ENCODE measurements at places on chromosomes 16 and 17.

DNA sequence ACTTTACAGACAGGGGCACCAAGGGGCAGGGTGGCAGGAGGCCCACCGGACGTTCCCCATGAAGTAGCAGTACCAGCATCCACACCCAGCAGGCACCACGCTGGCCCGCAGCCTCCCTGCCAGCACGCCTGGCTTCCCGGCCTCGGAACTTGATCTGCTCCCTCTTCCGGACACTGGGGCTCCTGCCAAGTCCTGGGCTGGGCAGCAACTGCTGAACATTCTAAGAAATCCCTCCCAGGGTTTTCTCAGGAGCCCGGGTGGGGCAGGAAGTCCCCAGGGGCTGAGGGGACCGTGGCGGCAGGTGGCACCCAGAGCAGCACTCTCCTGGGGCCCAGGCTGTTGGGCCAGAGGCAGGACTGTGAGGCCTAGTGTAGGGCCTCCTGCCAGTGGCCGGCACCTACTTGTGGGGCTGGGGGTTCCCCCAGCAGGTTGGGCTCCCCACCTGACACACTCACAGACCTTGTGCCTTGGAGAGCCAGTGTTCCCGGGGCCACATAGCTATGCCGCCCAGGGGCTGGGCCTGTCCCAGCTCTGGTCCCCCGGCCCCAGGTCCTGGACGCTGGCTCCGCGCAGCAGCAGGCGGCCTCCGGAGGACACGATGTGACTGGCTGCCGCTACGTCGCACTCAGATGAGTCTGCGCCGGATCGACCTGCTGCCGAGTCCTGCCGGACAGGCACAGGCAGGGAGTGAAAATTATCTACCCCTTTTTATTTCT lies 86.2 kb upstream of the CBX4 start:
- no peak for DNase-seq

- no peak for DNase-seq
Measured at GRCh38 chr17:436571-436970, 84.0 kb upstream of the RPH3AL start.

DNA sequence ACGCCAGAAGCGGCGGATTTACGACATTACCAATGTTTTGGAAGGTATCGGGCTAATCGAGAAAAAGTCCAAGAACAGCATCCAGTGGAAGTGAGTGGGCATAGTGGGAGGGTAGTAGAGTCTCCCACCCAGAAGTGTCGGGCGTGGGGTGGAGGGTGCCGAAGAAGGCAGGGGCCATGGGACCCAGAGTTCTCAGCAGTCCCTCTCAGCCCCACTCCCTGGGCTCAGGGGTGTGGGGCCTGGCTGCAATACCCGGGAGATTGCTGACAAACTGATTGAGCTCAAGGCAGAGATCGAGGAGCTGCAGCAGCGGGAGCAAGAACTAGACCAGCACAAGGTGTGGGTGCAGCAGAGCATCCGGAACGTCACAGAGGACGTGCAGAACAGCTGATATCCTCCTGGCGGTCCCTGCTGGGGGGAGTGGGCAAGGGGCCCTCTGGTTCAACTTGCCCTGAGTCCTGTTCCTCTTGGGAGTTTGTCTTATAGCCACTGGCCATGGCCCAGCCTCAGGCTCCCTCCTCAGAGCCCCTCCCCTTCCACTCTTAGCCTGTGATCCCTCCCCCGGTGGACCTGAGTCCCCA lies 916 bp downstream of the E2F4 start:
- no peak for DNase-seq

- no peak for DNase-seq
Measured at GRCh38 chr16:57686577-57686976, 8.0 kb upstream of the DRC7 start.

DNA sequence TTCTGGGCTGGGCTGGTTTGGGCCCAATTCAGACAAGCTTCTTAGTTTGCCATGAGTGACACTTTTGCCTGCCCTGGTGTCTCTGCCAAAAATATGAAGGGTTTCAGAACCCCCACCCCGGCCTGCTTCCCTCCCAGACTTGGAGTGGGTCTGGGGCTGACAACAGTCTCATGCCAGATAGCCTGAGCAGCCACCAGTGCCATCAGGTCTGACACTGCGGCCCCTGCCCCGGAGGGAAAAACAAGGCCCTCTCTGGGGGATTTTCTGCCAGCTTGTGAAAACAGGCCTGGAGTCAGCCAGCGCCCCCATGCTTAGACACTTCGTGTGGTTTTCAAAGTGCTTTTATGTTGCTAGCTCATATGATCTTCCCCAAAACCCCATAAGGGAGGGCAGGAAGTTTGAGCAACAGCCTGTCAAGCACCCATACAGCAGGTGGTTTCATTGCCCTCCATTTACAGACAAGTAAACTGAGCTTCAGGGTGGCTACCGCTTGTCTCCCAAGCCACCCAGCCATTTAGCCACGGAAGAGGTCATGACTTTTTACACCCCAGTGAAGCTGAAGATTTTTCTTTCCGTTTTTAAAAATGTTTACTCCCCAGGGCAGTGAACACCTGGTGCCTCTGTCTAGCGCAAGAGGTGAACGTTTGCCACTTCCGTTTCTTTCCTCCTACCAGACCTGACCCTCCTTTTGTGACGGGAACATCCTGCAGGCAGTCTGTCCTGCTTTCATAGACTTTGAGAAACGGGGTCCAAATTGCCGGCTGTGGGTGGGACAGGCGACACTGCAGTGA lies 300.6 kb downstream of the SEC14L1 start:
- DNase-seq, result peak; percentile 95

DNA sequence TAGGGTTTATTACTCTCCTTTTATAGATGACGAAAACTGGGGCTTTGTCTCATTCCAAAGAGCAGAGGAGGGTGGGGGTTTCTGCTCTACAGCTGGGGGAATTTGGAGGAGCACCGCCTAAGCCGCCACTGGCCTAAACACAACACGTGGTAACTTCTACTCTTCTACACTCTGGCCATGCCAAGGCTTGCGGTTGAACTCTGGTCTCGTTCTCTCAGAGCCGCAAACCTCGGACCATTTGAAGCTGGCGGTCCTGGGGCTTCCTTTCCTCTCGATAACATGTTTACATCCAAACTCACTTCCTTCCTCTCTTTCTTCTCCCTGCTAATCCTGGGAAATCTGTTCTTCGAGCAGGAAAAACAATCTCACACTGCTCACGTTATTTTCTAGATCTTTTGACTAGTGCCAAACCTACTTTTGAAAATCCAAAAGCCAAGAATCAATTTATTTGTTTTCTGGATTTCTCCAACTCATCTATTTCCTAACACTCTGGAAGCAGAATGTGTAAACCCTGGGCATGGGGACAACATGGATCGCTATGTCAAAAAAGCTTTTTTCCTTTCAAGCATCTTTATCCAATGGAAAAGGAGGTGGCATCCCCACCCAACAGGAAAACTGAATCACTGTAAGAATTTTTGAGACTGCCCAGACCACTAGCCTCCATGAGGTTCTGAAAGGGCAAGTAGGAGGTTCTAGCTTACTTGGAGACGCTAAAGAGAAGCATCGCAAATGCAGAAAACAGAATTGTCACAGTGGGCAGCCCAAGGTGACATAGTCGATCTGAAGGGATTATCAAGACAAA lies 13.6 kb upstream of the EEF2K start:
- peak; percentile 47 for DNase-seq

DNA sequence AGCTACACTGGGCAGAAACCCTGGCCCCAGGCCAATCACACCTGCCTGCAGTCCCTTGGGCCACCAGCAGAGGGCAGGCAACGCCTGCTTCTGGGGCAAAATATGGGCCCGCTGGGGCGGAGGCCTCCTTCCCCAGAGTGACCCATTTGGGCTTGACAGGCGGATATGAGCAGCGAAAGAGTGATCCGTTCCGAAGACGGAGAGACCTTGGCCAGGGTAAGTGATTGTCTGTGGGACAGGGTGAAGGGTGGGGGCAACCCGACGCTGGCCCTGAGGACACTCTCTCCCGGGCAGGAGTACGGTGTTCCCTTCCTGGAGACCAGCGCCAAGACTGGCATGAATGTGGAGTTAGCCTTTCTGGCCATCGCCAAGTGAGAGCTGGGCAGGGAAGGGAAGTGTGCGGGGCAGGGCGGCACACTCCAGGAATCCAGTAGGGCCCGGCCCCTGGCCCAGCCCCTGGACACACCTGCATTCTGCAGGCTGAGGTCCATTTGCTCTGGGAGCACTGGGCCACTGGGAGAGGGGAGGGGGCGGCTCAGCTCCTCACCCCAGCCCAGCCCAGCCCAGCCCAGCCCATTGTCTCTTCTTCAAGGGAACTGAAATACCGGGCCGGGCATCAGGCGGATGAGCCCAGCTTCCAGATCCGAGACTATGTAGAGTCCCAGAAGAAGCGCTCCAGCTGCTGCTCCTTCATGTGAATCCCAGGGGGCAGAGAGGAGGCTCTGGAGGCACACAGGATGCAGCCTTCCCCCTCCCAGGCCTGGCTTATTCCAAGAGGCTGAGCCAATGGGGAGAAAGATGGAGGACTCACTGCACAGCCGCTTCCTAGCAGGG lies 3.5 kb upstream of the NHERF1 start:
- DNase-seq, result peak; percentile 46

- peak; percentile 23 for DNase-seq
Measured at GRCh38 chr16:22007509-22008214, at the start of gene MOSMO. Gene MOSMO, plus strand, starts transcription at chr16:22008111. Its CDS starts 191 bp downstream, at chr16:22008302.

GRCh38 chr16:53159781-53160436 lies 105.1 kb downstream of the CHD9 start:
- peak; percentile 73 for DNase-seq

DNA sequence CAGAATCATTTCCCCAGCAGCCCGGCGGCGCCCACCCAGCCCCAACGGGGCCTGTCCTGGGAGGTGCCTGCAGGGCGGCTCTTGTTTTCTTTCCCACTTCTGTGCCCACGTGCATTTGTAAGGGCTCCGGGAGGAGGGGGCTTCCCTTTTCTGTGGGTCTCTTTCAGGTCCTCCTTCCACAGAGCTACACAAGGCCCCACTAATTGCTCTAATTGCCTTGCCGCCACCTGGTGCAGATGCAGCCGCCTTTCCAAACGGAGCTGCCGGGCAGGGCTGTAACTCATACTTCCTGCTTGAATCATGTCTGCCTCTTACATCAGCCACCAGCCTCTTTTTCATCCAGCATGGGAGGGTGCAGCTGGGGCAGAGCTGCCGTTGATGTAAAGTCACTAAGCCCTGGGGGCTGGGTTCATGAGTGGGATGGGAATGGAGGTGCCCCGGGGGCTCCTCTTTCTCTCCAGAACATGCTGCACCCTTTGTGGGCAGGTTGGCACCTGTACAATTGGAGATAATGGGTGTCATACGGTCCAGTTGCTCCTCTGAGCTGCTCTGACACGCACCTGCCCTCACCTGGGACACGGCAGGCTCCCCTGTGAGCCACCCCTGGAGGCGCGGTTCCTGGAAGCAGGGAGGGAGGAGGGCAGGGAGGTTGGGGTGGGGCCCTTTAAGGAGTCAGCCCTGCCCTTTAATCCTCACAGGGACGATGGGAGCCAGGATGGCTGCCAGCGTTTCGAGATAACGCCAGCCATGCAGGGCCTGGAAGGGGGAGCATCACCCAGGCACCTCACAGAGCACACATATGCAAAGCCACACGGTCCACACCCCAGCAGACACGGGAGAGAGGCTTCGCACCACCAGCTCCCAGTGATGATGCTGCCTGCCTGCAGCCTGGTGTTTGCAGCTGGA lies 41.1 kb upstream of the KLHDC4 start:
- DNase-seq, result peak; percentile 62

GRCh38 chr17:8887834-8888703 lies 20.6 kb upstream of the PIK3R6 start:
- DNase-seq, result no peak

DNA sequence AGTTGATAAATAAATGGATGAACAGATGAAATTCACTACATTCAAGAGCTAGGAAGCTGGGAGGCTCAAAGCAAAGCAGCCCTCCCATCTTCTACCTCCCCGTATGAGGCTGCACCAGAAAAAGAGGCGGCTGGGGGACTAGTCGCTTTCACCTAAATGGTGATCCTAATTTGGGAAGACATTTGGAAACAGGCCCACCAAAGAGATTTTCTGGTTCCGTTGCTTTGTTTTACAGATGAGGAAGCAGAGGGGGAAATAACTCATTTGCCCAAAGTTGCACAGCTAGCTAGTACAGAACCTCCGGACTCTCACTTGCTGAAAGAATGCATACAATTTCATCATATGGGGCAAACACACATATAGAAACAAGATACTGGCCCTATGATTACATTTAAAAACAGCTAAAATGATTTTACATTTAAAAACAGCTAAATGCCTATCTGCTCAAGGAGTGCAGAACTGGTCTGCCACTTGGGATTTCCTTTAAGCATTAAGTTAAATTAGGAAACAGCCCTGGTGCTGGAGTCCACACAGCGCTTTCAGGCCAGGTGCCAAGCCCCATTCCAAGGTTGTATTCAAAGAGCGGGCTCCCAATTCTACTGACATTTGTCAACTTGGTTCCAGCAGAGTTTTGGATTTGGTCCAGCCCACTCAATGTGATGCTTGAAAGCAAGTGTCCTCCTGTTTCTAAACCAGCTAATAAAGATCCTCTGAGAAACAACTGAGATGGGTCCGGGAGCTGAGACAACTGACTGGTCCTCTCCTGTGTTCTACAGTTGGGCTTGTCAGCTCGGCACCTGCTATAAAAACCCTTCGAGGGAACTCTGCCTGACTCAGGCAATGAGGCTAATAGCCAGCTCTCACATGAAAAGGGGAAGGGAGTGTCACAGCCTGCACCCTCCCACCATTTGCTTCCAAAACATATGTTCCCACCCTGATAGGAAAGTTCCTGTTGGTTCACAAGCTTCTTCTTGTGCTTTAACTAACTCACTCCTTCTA lies 11.7 kb downstream of the ERN1 start:
- DNase-seq, result peak; percentile 72

- DNase-seq, result no peak
Measured at GRCh38 chr17:75352079-75352569, 53.4 kb downstream of the GRB2 start.

- DNase-seq, result no peak
Measured at GRCh38 chr17:73787076-73788059, 143.1 kb upstream of the SDK2 start.

- DNase-seq, result no peak
Measured at GRCh38 chr17:74525781-74526288, 5.4 kb downstream of the CD300LB start.

- DNase-seq, result no peak
Measured at GRCh38 chr17:78709119-78709681, 72.9 kb downstream of the CYTH1 start.

GRCh38 chr17:81576621-81577277 lies 24.6 kb upstream of the FAAP100 start:
- no peak for DNase-seq

GRCh38 chr16:3999479-4000325 lies 116.5 kb downstream of the ADCY9 start:
- DNase-seq, result no peak

DNA sequence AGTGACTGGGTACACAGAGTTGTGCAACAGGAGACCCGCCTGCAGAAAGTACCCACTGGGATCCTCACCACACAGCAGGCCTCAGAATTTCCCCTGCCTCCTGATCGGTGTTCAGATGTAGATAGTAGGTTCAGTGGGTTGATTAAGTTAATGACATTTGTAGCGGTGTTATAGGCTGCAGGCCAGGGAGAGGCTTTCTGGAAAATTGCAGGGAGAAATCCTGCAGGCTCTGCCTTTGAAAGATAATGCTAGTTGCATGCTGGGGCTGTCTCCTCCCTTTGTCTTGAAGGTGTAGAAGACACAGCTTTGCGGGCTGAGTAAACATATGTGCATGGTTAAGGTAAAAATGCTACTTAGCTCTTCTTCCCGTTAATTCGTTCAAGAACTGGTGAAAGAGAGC lies 406.3 kb upstream of the RBFOX1 start:
- DNase-seq, result no peak

All from Kasumi-1 (cell line).